Fibroblast of the conjunctiva (primary cell): ENCODE measurements at places on chromosomes 16 and 17.

DNA sequence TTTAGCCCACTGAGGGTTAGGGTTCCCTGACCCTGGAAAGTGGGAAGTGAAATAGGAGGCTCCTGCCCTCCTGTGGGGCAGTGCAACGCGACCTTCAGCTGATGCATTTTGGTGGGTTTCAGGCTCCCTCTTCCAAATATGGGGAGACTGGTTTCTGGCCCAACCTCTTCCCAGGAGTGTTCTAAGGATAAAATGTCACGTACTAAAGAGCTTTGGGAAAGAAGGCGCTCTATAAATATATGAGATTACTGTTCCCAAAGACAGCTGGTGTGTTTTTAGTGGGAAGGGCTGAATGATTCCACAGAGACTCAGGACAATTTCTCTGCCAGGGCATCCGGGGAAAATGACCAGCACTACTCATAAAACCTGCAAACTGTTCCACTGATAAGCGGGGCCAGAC, 9.8 kb downstream of the SLC35B1 start:
- DNase-seq = no peak

- peak; percentile 54 for DNase-seq
These were observed 977 bp upstream of the ZNF778 start for GRCh38 chr16:89216315-89217137.

DNA sequence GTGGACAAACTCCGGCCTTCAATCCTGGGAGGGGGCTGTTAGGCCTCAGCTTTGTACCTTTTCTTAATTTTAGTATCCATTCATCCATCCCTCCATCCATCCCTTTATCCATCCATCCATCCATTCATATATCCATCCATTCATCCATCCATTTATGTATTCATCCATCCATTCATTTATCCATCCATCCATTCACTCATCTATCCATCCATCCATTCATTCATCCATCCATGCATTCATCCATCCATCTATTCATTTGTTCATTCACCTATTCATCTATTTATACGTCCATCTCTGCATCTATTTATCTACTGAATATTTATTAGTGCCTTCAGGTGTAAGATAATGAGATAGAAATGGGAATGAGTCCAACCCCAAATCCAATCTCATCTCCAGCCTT, 26.0 kb upstream of the MMP2 start:
- no peak for DNase-seq

GRCh38 chr16:8943966-8944759, 19.5 kb downstream of the USP7 start:
- DNase-seq = no peak

- peak; percentile 9 for DNase-seq
These were observed 456.2 kb upstream of the DYNLRB2 start for GRCh38 chr16:80084614-80085013.

DNA sequence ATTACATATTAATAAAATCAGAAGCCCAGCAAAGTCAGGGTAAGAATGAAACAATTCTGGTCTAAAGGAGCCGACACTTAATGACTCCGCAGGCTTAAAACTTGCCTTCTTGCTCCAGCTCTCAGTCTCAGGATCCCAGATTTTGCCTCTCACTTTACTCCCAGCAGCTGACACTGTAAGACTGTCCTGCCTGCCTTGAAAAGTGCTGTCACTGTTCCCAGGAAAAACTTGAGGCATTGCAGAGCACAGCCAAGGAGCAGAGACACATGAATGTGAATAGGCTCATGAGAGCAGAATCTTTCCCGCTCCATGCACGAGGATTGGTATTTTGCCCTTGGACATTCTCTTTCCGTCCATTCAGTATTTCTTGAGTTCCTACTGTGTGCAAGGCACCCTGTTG, 457.6 kb upstream of the ZFHX3 start:
- no peak for DNase-seq

DNA sequence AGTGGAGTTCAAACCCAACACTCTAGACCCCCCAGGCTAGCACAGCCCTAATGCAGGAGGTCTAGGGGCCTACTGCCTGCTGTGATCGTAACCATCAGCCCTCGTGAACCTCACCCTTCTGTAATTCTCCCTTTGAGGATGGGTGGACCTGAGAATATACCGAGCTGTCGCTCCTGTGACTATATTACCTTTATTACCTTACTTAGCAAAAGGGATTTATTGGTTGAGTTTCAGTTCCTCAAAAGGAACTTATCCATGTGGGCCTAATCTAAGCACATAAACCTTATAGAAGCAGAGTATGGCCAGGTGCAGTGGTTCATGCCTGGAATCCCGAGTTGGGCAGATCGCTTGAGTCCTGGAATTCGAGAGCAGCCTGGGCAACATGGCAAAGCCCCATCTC, 19.2 kb upstream of the EMP2 start:
- DNase-seq = no peak

- DNase-seq = peak; percentile 50
These were observed 376.1 kb downstream of the SEC14L1 start for GRCh38 chr17:77516902-77517301.

- DNase-seq = peak; percentile 14
These were observed 105.3 kb downstream of the SPECC1 start for GRCh38 chr17:20114466-20114865.

DNA sequence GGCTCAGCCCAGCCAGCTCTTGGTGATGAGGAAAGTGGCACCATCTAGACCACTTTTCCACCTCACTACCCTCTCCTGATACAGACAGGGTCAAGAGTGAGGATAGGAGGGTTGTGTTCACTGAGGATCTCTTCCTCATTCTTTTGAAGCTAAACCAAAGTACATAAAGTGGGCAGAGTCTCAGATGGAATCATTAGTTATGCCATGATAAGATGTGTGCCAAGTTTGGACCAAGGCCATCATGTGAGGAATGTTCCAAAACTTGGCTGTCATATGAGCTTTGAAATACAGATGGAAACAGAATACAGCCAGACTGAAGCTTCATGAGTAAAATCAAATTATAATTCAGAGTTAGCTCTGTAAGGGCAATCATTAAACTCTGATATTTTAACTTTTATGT, 37.2 kb downstream of the ACSM1 start:
- DNase-seq = no peak

GRCh38 chr17:56851008-56851407, 17.1 kb downstream of the DGKE start:
- DNase-seq = no peak

DNA sequence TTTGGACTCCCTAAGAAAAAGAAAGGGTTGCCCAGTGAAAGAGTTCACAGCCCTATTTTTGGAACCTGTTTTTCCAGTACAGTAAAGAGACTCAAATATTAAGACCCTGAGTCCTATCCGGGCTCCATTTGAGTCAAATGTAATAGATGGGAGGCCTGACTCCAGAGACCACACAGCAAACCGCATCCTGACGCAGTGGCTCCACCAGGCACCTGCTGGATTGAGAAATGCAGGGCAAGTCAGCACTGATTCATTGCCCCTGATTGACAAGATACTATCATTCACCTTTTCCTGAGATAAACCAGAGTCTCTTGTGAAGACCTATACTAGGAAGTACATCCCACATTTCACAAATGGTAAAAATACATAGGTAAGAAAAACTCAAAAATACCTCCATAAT, 715.7 kb upstream of the SOX9 start:
- no peak for DNase-seq

DNA sequence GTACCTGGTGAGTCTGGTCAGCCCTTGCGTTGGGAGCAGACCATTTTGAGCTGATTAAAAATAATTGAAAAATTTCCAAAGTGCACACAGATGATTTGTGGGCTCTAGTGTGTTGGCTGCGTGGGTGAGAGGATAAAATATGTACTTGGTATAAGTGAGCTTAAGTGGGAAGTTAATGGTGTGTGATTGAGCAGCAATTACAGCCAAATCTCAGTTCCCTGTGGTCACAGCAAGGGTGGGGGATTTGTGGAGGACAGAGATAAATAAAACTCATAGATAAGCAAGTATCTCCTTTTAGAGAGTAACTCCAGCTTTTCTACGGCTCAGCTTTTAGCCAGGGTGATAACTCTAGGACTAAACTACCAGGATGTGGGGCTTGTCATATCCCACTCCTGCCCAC, 390.4 kb downstream of the UTP18 start:
- no peak for DNase-seq

GRCh38 chr16:56163938-56164337, 27.4 kb upstream of the GNAO1 start:
- DNase-seq = no peak

GRCh38 chr16:10885246-10885645, 8.2 kb downstream of the CIITA start:
- DNase-seq = no peak

DNA sequence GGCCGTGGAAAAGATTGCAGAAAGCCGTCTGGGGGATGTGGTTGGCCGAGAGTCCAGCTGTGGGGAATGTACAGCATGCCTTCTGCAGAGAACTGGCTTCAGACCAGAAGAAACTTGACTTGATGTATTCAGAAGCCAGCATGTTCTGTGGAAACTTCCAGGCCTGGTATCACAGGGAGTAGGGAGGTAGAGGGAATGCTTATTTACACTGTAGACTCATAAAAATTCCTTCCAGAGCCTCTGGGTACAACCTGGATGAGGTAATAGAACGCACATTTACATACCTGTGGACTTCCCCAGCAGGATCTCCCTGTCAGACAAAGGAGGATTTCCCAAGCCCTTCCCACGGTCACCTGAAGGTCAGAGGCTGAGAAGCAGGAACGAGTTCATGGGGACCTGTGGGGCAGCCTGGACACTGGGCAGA, 11.8 kb upstream of the GAS7 start:
- DNase-seq = peak; percentile 57

DNA sequence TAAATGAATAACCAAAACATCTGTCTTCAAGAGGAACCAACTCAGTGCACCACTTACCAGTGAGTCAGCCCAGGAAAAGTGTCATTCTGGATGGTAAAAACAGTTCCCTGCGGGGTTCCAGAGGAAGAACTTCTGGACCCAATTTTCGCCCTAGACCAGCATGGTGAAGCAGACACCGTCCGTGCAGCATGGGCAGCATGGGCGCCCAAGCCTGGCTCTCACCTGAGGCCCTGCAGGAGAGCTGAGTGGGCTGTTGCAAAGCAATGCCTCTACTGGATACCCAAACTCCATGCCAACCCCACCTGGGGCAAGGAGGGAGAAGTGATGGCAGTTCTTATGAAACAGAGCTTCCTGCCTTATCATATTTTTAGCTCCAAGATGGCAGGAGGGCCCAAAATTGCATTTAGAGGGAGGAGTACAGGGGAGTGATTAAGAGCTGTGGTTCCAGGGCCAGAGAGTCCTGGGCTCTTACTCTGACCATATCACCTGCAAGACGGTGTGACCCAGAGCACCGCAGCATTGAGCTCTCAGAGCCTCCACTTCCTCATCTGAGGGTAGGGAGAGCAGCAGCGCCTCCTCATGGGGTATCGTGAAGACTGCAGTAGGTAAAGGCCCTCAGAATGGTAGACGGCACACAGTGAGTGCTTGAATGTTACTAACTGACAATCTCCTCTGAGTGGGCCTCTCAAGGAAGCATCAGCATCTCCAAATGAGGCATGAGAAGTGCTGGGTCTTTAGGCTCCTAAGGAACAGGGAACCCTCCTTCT, 16.6 kb upstream of the INPP5K start:
- DNase-seq = no peak

DNA sequence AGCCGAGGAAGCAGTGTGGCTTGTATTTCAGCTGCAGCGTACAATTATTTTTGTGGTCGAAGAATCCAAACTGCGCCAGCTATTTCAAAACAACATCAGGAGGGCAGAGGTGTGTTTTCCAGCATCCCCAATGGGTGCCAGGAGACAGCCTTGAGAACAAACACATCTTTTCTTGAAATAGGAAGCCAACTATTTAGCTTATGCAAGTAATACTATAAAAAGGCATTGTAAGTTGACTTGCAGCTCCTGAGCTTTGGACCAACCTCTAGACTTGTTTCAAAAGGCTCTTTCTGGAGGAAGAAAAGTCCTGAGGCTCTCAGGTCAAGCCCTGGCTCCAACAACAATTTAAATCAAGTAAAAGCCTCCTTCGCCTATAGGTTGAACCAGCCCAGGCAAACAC, 86.6 kb upstream of the HNF1B start:
- DNase-seq = no peak
